ENCODE measurements at places on chromosomes 16 and 17.

- DNase-seq = no peak
Observed at GRCh38 chr17:57550016-57550415, 195.1 kb downstream of the CCDC182 start.

GRCh38 chr17:1186923-1187771, 7.4 kb upstream of the ABR start:
- DNase-seq = peak; percentile 68

GRCh38 chr17:14245002-14245401, 8.3 kb upstream of the CDRT15 start:
- DNase-seq = no peak

GRCh38 chr16:88437367-88437964, 15.6 kb upstream of the ZFPM1 start:
- no peak for DNase-seq

- DNase-seq = peak; percentile 90
Observed at GRCh38 chr17:45293413-45294211, 23.2 kb downstream of the MAP3K14 start.

GRCh38 chr17:41636652-41637051, 12.3 kb upstream of the KRT17 start:
- no peak for DNase-seq

- DNase-seq = no peak
Observed at GRCh38 chr17:27481327-27481726, 25.1 kb downstream of the KSR1 start.

GRCh38 chr16:74825016-74825415, 50.4 kb upstream of the FA2H start:
- DNase-seq = no peak

DNA sequence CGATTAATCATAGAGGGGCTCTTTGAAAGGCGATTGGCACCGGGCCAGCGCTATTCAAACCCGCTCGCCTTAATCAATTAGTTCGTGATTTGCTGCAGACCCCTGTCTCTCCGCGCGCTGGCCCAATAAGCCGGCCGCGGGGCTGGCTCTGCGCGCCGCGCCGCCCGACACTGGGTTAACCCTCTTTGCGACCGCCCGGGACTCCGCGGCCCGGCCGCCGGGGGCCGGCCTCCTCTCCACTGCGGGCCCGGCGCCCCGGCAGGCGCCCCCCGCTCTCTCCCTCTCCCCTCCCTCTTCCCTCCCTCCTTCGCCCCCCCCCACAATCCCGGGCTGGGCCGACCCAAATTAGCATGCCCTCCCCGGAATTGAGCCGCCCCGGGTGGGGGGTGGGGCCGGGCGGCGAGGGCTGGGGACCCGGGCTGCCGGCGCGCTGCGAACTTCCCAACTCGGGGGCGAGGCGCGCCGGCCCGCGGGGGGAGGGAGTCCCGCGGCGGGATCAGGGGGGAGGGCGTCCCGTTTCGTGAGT, 428 bp upstream of the SALL1 start:
- DNase-seq = no peak

GRCh38 chr17:78998311-78999055, 11.1 kb downstream of the CANT1 start:
- DNase-seq = no peak

GRCh38 chr17:66098040-66098439, 93.9 kb downstream of the CEP112 start:
- no peak for DNase-seq

DNA sequence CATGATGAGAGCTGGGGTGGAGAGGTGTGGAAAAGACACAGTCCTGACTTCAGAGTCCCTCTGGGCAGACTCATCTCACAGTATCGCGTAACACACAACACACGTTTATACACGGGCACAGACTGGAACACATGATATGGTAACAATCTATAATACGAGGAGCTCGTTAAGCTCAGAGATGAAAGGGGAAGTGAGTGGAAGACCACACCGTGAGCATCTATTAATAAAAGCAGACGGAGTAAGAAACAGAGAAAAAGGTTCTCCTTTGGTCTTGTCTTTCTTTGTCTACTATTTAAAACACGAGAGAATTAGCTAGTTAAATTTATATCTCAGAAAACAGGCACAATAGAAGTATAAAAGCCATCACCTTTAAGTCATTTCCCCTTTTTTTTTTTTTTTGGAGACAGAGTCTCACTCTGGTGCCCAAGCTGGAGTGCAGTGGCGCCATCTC, 13.5 kb downstream of the ANKRD11 start:
- no peak for DNase-seq

DNA sequence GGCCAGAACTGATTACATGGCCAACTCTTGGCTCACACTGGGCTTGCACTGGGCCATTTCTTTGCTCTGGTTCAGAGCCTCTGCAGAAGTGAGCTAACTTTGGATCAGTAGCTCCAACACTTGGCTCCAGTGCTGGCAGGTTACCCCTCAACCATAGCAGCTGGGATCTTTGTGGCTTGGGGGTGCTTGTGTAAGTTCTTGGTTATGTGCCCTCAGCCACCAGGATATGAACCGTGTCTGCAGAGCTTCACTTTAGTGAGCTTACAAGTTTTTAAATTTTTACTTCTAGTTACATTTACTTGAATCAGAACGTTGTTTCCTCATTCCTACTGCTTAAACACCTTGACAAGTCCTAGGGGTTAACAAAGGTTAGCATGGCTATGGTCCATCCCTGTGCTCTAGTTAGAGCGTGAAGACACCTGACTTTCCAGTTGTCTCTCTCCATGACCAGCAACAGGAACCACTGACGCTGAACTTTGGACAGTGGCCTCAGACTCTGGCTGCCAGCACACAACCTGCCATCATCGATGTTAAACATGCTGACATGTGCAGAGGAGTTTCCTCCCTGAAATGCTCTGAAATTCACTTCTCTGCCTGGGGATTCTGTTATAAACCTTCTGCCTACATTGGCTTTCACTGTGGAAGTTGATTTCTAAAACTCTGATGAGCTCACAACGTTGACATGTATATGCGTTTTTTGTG, 4.1 kb downstream of the PDF start:
- DNase-seq = no peak

GRCh38 chr17:28926366-28926765, 23.5 kb upstream of the DHRS13 start:
- DNase-seq = no peak

DNA sequence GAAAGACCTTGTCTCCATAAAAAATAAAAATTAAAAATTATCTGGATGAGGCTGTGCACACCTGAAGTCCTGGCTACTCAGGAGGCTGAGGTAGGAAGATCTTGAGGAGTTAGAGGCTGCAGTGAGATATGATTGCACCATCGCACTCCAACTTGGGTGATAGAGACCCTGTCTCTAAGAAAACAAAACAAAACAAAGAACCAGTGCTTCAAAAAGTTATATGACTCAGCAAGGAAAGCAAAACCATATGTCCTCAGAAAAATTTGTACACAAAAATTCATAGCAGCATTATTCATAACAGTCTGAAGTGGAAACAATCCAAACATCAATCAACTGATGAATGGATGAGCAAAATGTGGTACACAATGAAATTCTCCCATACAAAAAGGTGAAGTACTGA, 48.9 kb downstream of the SLFN5 start:
- DNase-seq = peak; percentile 6

GRCh38 chr17:34347063-34347462, 9.2 kb upstream of the CCL13 start:
- DNase-seq = no peak

DNA sequence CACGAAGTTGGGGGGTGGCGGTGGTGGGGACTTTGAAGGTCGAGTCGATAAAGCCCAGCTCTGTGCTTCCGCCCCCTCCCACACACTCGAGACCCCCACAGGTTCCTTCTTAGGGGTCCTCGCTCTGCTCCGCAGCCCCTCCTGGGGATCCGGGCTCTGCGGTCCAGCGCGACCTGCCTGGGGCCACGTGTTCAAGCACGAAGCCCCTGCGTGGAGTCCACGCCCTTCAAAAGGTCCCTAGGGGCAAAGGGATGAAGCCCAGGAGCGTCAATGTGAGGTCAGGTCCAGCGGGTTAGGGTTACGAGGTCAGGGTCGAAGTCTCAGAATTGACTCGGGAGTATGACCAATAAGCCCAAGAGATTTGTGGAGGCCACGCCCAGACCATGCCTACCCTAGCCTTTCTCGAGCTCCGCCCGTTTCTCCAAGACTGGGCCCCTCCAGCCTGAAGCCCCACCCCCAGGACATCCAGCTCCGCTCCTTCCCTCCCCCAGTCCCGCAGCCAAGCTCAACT, 786 bp upstream of the CACNA1G start:
- DNase-seq = peak; percentile 55

DNA sequence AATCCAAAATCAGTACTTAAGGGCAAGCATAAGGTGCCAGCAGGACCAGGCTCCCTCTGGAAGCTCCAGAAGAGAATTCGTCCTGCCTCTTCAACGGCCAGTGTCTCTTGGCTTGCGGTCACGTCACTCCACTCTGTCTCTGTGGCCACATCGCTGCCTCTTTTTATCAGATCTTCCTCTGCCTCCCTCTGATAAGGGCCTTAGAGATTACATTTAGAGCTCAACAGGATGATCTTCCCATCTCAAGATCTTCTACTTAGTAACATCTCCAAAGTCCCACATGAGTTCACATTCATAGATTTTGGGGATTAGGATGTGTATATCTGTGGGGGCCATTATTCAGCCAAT, 16.9 kb downstream of the MPG start:
- DNase-seq = no peak

DNA sequence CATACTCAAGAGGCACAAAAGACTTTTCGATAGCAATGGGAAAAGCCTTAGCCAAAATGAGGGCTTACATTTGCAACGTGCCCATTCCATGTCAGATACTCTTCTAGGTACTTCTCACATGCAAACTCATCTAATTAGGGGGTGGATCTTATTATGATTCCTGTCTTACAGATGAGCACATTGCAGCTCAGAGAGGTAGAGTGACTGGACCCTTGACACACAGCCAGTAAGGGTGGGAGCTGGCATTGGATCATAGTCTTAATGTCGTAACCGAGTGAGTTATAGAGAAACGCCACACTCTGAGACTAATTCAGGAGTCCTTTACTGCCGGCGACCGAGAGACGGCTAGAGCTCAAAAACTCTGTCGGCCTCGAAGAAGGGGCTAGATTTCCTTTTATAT, 78.8 kb upstream of the GRIN2A start:
- DNase-seq = no peak

- no peak for DNase-seq
Observed at GRCh38 chr16:29641561-29641960, 21.5 kb upstream of the SPN start.

DNA sequence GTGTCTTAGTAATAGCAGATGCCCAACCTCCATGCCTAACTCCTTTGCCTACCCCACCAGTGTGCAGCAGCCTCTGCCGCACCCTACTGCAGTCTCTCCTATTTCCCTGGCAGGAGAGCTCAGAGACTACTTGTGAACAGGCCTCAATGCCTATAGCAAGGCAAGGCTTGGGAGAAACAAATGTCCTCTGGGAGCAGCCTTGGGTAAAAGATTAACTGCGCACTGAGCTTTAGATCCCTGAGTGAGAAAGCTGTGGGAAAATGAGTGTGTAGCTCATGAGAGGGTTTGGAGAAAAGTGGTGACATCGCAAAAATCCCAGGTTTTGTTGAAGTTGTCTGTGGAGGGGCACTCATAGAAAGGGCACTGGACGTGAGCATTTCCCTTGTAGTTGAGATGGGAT, 335.8 kb downstream of the WWOX start:
- no peak for DNase-seq

DNA sequence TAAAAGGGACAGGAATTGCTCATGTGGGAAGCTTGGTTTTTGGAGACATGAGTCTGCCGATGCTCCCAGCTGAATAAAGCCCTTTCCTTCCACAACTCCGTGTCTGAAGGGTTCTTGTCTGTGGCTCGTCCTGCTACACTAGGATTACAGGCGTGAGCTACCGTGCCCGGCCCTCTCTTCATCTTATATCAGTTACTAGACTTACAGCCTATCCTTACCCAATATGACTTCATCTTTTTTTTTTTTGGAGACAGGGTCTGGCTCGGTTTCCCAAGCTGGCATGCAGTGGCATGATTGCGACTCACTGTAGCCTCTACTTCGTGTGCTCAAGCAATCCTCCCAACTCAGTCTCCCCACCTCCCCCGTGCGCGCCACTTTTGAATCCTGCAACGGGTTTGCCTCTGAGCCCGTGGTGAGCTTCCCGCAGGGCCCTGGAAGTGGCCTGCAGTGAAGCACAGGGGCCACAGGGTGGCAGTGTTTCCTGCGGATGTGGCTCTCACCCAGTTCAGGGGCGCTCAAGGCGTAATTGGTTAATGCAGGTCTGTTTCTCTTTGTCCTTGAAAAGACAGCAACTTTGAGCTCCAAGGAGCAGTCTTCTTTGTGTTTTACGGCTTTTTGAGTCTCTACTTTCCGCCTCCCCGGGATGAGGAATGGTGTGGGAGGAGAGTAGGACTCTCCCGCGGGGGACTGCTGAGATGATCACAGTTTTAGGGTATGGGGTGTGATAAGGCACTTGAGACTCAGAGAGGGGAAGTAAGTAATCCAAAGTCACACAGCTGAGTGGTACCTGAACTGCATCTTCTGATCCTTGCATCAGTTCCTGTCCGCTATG, 22.7 kb upstream of the GPRC5B start:
- DNase-seq = peak; percentile 53

DNA sequence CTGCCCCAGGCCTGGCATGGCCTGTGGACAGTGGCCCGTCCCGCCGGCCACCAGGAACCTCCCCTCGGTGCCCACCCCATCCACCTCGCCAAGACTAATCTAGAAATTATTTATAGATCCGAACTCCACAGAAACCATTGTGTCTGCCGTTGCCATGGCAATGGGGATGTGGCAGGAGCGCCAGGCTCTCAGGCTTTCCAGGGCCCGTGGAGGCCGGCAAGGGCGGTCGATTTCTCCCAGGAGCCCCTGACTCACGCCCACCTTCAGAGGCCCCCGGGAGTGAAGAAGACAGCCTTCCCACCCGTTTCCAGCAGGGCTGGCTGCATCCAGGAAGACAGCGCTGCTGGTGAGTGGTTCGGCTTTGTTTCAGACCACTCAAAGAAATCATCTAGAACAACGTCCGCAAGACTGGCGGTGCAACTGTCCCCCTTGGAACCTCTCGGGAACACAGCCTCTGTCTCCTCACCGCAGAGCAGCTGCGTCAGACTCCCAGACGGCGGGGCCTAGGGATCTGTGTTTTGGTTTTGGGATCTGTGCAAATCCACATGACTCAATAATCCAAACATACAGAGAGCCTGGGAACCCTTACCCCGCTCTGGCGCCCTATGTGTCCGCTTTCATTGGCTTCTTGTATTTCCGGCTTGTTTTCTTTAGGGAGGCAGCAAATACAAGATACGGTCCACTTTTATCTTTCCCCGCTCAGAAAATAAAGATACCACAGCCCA, 48.5 kb upstream of the ZCCHC14 start:
- no peak for DNase-seq

DNA sequence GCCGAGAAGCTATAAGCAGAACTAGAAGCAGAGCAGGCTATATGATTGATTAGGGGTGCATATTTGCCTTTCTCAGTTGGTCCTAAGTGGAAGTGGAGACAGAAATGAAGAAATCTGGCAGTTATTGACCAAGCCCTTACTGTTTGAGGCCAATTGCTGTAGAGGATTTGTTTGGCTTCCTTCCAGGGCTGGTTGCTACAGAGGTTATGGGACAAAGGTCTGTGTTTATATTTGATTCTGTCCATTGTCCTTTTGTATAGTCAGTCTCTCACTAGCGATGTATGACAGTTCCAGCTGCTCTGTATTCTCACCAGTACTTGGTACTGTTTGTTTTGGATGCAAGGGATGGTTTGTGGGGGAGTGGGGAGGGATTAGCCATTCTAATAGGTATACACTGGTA, 7.3 kb upstream of the ALOX15 start:
- no peak for DNase-seq

- DNase-seq = no peak
Observed at GRCh38 chr17:44741316-44741715, 17.5 kb upstream of the ADAM11 start.

GRCh38 chr17:6092903-6093468, 22.8 kb downstream of the WSCD1 start:
- no peak for DNase-seq

GRCh38 chr17:68591583-68591982, 9.6 kb downstream of the FAM20A start:
- no peak for DNase-seq

All from NCI-H226 (cell line).